ENCODE measurements at places on chromosomes 4 and X.

- DNase-seq, result no peak
Measured at GRCh38 chr4:42167709-42168108, 15.3 kb upstream of the BEND4 start.

DNA sequence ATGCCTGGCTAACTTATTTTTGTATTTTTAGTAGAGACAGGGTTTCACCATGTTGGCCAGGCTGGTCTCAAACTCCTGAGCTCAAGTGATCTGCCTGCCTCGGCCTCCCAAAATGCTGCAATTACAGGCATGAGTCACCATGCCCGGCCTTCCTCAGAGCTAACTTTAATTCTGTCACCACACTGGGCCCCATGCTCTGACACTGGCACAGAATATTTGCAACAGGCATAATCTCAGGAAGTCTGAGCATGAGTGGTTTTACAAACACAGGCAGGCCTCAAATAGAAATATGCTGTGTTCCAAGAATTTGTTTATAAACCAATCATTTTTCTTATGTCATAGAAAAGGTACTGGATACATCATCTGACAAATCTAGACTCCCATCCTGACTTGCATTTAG is 32.7 kb upstream of the FAM9C start:
- no peak for DNase-seq

GRCh38 chr4:142420311-142421095 is 425.6 kb downstream of the INPP4B start:
- no peak for DNase-seq

DNA sequence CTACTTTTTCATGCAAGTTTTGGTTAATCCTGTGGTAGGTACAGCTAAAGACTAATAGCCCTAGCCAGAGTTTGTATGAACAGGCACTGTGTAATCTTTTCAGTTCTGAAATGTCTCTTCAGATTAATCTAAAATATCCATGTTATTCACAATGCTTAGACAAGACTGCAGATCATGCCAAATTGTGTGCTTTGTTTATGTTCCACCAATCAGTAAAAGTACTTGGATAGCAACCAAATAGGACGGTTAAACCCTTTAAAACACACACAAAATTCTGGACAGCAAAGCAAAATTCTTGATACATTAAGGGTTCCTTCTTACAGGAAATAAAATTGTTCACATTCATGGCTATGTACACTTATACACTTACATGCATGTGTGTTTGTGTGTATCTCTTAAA is 139.1 kb downstream of the KLHL13 start:
- no peak for DNase-seq

GRCh38 chrX:1601768-1602085 is 10.3 kb downstream of the AKAP17A start:
- no peak for DNase-seq

DNA sequence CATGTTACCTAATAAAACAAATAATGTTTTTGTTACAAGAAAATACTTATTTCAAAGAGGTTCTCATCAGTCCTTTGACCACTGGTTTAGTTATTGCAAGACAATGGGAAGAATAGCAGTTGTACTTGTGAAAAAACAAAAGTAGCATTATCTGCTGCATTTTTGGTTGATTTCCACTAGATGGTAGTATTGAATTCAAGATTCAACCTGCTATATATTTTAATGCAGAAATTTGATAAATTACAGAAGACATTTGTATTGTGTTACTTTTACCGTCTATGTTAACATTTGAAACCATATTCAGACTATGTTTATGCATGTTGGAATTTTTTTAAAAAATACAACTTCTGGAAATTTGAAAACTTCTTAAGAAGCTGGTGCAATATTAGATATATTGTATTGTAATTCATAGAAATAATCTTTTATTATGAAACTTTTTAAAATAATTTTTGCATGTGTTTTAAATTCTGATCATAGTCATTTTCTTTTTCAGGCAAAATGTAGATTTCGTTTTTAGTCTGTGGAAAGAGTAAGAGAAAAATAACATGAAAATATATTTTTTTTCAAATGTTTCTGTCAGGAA is 56.4 kb downstream of the SPCS3 start:
- no peak for DNase-seq

GRCh38 chr4:2266181-2266580 is 4.3 kb upstream of the MXD4 start:
- peak; percentile 71 for DNase-seq

DNA sequence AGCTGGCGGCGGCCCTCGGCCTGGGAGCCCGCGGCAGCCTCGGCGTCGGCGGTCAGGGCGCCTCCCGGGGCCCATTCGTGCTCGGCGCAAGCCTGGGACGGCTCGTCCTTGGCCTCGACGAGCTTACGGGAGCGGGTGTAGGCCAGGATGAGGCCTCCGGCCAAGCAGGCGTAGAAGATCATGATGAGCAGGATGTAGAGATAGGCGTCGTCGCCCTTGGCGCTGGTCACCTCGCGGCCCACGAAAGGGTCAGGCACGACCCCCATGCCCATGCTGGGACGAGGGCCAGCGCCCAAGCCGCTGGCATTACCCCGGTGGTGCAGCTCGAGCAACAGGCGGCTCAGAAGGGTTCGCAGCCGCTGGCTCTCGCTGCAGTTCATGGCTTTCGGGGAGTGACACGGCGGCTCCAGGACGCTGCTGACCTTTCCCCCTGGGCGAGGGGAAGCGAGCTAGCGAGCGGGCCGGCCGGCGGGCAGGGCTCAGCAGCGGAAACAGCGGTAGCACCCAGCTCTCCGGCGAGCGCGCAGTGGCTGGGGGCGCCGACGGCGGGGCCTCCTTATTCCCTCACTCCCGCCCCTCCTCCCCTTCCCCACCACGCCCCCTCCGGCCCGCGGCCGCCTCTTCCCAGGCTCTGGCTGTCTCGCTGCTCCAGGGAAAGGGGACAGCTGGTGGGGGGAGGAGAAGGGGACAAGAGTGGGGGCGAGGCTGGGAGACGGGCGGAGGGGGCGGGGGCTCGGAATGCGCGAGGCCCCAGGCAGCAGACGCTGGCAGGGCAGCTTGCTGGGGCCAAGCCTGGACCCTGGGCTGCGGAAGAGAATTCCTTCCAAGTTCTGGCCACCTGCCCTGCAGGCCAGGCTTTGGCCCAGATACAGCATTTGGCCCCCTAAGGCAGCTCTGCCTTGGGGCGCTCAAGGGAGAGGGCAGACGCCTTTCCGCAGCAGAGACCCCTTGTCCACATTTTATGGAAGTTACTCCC is at the start of gene KCNE5:
KCNE5 (minus strand) TSS at position 532 of the 976 bp plus-strand sequence; CDS start at position 380, 152 bp downstream.
- DNase-seq, result peak; percentile 72

- no peak for DNase-seq
Measured at GRCh38 chr4:166577639-166578038, 656.7 kb downstream of the SPOCK3 start.

- DNase-seq, result peak; percentile 35
Measured at GRCh38 chr4:46844325-46844917, 64.6 kb downstream of the COX7B2 start.

Data from right hindlimb (tissue), 1 donor.